ENCODE measurements at places on chromosomes 13 and 19. TPM values are rescaled to one million over a fixed set of nuclear protein-coding genes. Genes with fewer than 3 reads are reported as not detected.

- no peak for DNase-seq
These were observed 27.5 kb downstream of the ZNF266 start for GRCh38 chr19:9407827-9408226.

- DNase-seq: no peak
These were observed 126.2 kb upstream of the ZNF91 start for GRCh38 chr19:23521471-23521870.

DNA sequence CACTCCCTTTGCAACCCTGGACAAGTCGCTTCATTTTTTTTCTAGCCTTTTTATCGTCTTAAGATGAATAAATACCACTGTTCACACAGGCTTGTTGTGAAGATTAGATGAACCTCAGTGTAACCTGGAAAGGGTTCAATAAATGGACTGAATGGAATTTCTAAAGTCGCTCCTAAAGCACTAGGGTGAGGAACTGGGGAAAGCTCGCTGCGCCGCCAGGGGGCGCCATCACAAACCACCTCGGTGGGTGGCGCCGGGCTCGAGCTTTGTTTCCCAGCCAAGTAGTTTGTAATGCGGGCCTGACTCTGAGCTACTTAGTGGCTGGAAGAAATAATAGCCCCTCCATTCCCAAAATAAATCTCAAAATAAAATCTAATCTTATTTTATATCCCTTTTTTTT is 2.2 kb upstream of the CEACAM6 start:
- peak; percentile 79 for DNase-seq

Gene NUP62
- 171 TPM for total RNA-seq

GRCh38 chr13:36512771-36513170 is 80.5 kb downstream of the CCNA1 start:
- DNase-seq: no peak

GRCh38 chr13:44698066-44698465 is 121.9 kb upstream of the TSC22D1 start:
- no peak for DNase-seq

GRCh38 chr13:112810608-112811007 is 120.8 kb downstream of the ATP11A start:
- DNase-seq: no peak

Measured in activated CD4-positive, alpha-beta memory T cell treated with anti-CD3 and anti-CD28 coated beads for 36 hours (primary cell).